Fibroblast of gingiva (primary cell): ENCODE measurements at places on chromosomes 3 and 15.

GRCh38 chr3:69542089-69542804 is 156.4 kb upstream of the FRMD4B start:
- DNase-seq, result peak; percentile 7

DNA sequence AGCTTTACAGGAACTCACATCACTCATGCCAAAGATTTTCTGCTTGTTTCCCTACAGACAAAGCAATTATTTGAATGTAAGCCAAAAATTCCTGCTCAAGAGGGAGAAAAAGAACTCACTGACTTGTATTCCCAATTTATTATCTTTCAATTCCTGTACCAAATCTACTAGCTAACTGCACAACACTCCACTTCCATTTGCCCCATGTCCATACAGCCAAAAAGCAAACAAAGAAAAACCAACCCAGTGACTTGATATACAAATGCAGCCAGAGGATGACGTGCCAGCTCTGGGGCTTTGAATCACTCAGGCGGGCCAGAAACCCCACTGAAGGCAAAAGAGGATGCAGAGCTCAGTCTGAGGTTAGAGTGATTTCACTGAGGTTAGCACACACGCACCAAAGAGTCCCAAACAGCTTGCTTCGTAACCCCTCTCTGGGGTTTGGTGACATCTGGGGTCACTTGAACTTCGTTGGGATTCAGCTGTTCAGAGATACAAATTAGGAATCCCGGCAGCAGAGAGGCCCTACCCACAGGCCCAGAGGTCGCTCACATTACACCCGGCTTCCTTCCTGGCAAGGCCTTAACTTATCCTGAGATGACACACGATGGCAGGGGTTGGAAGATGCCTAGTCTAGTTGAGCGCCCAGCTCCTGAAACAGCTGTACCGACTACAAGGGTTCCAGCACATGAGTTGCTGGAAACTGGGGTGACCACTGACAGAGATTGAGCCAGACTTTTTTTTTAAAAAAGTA is 1.6 kb downstream of the RFTN1 start:
- DNase-seq, result peak; percentile 93

DNA sequence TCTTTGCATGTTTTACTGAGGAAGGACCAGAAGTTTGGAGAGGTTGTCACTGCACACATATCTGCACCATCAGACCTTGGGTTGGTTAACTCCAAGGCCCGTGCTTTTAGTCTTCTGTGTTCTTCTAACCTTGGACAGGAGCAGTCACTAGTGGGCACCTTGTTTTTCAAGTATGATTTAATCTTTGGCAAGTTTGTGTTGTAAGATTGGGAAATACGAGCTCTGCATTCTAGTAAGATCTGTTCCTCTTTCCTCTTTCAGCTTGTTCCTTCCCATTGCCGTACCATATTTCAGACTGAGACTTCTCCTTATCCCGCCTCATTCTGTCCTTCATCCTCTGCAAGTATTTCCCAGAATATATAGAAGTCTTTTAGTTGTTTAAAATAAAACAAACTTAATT is 5.1 kb downstream of the TMOD2 start:
- no peak for DNase-seq

DNA sequence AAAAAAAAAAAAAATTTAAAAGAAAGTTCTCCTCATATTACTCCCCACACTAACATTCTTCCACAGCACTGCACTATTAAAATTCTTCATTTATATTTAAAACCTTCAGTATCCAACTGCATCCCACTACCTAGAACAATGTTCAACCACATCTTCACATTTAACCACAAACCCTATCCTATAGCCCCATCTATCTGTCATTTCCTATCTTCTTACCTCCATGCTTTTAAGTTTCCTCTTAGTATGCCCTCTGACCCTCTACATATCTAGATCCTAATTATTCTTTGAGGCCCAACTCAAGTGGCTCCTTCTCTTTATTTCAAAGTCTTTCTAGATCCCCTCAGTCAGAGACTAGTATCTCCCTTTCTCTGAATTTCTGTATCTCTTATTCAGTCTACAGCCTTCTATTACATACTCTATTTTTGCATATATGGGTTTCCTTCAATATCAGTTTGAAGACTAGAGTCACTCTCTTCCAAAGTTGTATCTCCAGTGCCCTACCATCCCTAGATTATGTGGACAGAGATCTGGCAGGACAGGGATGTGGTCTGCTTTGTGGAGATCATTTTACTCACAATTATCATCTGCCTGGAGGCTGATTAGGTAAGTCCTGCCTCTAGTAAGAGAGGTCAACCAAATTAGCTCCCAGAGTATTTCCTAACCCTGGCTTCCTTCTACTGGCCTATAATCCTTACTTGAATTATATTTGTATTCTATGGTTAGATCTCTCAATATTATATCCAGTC is 1.4 kb downstream of the CIAO2A start:
- peak; percentile 64 for DNase-seq
